Endodermal cell (in vitro differentiated cells): ENCODE measurements at places on chromosomes 6 and 20. TPM values are rescaled to one million over a fixed set of nuclear protein-coding genes. Genes with fewer than 3 reads are reported as not detected.

DNA sequence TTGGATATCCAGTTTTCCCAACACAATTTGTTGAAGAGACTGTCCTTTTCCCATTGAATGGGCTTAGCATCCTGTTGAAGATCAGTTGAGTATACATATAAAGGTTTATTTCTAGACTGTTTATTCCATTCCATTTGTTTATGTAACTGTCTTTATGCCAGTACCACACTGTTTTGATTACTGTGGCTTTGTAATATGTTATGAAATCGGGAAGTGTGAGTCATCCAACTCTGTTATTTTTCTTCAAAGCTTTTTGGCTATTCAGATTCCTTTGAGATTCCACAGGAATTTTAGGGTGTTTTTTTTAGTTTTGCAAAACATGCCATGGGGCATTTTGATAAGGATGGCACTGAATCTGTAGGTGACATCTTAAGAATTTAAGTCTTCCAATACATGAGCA lies 188.3 kb downstream of the BMP7 start:
- H3K4me3 ChIP-seq: no peak overlapping the region
- no peaks in the 10 kb centered on the region for H3K4me1 ChIP-seq
- DNase-seq: no peak

DNA sequence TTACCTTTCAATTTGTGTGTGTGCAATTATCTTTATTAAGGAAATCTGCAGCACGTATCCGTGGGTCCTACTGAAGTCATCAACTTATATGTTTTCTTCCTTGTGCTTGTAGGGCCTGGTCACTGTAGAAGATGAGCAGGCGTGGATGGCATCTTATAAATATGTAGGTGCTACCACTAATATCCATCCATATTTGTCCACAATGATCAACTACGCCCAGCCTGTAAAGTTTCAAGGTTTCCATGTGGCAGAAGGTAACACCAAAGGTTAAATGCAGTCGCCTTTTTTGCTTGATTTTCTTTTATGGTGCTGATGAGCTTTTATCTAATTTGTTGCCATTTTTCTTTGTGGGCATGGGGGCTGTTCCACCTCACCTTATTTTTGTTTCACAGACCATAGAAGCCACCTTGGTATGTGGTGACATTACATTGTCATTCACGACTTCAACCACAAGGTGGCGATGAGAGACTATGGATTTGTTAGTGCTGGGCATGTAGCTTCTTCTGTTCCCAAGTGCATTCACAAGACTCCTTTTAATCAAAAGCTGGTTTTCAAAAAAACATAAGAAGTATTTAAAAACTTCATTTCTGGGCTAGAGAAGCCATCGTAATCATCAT lies 106.5 kb upstream of the LAMP5 start:
- H3K27ac ChIP-seq: no peak overlapping the region
- DNase-seq: peak; percentile 89
- H3K4me1 ChIP-seq: no peaks in the 10 kb centered on the region
- H3K4me3 ChIP-seq: no peak overlapping the region

LRRC73 gene
- 0.46 to 1.0 TPM (median 0.63 TPM) in 3 replicates for total RNA-seq

SEL1L2 gene
- not detected in 2 replicates for total RNA-seq

NCOA7 gene
- total RNA-seq: 7.9 and 11.4 TPM in 2 replicates

DNA sequence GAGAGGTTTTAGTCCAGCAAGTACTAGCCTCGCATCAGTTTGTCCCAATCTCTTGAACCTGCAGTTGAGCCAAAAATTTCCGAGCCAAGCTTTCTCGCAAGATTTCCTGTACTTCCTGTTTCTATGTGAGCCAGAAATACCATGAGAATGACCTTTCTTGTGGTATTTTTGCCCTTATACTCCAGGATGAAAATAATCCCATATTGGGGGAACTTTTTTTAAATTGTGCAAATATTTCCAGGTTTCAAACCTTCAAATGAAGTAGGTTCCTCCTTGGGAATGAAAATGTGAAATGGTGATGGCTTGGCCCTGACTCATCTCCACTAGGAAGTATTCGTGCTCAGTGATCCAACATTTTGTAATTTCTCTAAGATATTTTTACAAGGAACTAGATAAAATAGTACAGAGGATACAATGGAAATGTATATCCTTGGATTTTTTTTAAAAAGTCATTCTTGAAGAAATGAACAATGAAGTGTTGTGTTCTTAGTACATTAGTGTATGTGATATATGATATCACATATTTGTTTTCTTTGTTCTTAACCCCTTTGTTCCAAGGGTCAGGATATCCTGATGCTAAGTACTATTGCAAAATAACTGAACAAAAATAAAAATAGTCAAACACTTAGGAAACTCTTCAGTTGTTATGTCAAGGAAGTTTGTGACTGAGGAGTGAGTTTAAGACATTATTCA lies 184.0 kb downstream of the PDE7B start:
- H3K4me1 ChIP-seq: peaks cover 5% of the 10 kb centered on the region
- H3K27ac ChIP-seq: no peak overlapping the region
- H3K27me3 ChIP-seq: no peaks in the 10 kb centered on the region
- H3K36me3 ChIP-seq: no peaks in the 10 kb centered on the region
- no peak for DNase-seq

GRCh38 chr6:95084867-95085266 lies 492.5 kb upstream of the MANEA start:
- H3K4me3 ChIP-seq: no peak overlapping the region
- H3K36me3 ChIP-seq: no peaks in the 10 kb centered on the region
- peak; percentile 48 for DNase-seq
- no peak overlapping the region for H3K27ac ChIP-seq

MCCD1 gene
- not detected in 2 replicates for total RNA-seq

GRCh38 chr20:3042625-3043024 lies 797 bp upstream of the GNRH2 start:
- H3K36me3 ChIP-seq: peaks cover 33% of the 10 kb centered on the region
- H3K27ac ChIP-seq: no peak overlapping the region
- no peaks in the 10 kb centered on the region for H3K27me3 ChIP-seq
- no peak for DNase-seq

SPATA2 gene
- total RNA-seq: 8.6 and 9.1 TPM in 2 replicates

TAP2 gene
- 1.2 to 3.4 TPM (median 2.3 TPM) in 3 replicates for total RNA-seq

KIF25 gene
- 1.3 to 1.6 TPM (median 1.3 TPM) in 3 replicates for total RNA-seq

GRCh38 chr6:129516787-129517186 lies 193.2 kb downstream of the ARHGAP18 start:
- no peak overlapping the region for H3K4me3 ChIP-seq
- no peak overlapping the region for H3K27ac ChIP-seq
- no peaks in the 10 kb centered on the region for H3K27me3 ChIP-seq
- H3K4me1 ChIP-seq: no peaks in the 10 kb centered on the region
